NCI-H2029 (cell line): ENCODE measurements at places on chromosomes 7 and 10.

DNA sequence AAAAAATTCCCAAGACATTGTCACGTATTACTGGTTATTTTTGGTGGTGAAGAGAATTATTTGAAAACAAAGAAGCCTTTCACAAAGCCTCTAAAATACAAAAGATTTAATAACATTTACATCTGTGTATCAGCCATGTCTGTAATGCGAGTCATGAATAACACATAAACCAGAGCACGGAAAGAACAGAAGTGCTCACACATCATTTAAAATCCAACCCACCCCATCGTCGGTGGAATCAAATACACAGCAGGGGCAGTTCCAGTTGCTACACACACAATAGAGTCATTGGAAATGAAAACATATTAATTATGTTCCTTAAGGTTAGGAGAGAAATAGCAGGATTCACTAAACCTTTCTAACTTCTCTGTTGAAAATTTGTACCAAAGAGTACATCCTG, 1097.3 kb downstream of the KCNMA1 start:
- DNase-seq: no peak

DNA sequence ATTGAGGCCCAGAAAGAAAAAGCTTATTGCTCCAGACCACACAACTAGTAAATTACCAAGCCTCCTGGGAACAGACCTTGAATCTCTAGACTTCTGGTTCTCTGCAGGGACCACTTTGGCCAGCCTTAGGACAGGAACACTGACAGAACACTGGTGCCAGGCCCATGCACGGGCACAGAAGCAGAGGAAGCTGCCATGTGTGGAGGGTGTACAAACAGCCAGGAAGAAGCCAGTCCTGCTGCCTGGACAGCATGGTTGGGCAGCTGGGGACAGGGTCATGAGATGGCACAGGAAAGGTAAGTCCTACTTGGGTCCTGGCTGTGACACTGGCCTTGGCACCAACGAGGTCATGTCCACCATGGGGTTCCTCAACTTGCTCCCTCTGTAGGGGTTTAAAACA, 19.2 kb downstream of the MMRN2 start:
- DNase-seq: no peak

- no peak for DNase-seq
These were observed 41.6 kb downstream of the XPNPEP1 start for GRCh38 chr10:109881769-109882057.

- no peak for DNase-seq
These were observed 104.1 kb downstream of the ZMIZ1 start for GRCh38 chr10:79172881-79173280.

- DNase-seq: no peak
These were observed 68.5 kb upstream of the FHIP2A start for GRCh38 chr10:114753126-114753525.

DNA sequence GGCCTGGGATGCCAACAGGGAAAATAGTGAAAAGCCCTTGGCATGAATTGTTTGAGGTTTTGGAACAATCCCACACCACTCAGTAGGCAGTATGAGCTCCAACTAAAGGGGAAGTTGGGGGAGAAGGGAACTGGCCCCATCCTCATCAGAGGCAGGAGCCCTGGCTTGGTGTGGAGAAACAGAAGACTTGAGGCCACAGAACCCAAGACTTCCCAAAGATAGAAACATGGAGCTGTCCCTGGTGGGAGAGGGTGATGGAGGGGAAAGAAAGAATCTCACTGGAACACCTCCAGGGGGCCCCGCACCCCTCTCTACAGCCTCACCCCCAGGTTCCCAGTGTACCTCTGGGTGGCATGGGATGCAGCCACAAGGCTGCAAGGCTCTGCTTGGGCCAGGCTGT, 85.7 kb downstream of the VSTM4 start:
- no peak for DNase-seq

GRCh38 chr7:117791877-117792780, 81.1 kb downstream of the CTTNBP2 start:
- DNase-seq: no peak

DNA sequence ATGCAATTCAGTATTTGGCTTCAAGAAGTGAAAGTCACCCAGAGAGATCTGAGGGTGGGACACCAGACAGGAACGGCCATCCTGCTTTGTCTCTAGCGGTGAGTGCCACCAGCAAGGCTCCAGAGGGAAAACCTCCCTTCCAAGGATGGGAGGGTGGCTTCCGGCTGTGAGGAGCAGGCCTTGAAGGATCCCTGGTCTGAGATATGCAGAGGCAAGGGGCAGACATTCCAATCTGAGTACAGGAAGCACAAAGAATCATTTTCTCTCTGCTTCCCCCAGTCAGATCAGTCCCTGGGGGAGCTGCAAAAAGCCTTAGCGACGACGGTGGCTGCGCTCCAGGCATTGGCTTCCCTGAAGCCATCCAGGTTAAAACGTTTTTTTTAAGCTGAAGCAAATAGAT, 167.4 kb downstream of the TEX36 start:
- DNase-seq: no peak

DNA sequence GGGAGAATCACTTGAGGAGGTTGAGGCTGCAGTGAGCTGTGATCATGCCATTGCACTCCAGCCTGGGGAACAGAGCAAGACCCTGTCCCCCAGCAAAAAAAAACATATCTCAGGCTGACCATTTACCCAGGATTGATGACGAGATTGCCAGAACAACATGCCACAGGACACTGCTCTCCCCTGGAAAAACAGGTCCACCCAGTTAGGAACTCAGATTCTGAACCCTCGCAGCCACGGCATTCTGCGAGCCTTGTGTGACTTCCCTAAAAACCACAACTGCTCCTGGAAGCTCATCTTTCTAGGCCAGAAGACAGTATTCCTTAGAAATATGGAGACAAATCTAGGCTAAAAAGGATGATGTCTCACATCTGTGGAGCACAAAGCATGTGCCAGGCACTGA, 42.1 kb upstream of the SH2B2 start:
- DNase-seq: no peak

GRCh38 chr10:55065185-55065584, 264.2 kb upstream of the PCDH15 start:
- DNase-seq: no peak

GRCh38 chr7:7884855-7885254, 83.7 kb upstream of the GLCCI1 start:
- DNase-seq: no peak

- peak; percentile 10 for DNase-seq
These were observed at the start of gene NEURL1 for GRCh38 chr10:103493362-103493915. Gene NEURL1 (plus strand): TSS chr10:103493705. CDS start chr10:103494388, 683 bp downstream.

DNA sequence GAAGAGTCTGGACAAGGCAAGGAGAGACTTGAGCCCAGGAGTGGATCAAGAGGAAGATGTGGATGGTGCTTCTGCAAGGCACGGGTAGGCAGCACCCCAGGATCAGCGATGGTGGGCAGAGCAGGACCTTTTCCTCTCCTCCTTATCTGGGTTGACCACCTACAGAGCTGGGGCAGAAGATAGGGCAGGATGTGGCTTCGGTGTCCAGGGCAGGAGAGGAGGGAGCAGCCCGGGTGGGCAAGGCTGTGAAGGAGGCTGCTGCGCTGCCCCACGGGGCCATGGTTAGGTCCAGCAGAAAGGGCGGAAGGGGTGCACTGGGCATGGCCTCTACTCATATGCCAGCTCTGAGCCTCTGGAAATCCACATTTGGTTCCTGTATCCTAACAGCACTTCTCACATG, 20.0 kb upstream of the PARP12 start:
- no peak for DNase-seq

DNA sequence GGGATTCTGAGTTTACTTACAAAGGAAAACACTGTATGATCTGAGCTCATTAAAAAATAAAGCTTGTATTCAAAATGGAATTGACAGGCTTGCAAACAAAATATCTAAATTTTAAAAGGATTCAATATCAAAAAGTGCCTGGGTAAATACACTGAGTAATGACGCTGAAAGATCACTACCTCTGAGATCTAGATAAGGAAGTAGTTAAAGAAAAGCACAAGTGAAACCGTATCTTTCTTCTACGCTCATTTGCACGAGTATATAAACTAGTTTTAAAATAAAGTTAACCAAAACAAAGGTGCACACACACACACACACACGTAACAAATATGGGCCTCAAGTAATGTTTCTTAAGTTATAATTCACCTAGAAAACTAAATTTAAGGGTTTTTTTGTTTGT, 93.4 kb downstream of the SNX13 start:
- DNase-seq: no peak

DNA sequence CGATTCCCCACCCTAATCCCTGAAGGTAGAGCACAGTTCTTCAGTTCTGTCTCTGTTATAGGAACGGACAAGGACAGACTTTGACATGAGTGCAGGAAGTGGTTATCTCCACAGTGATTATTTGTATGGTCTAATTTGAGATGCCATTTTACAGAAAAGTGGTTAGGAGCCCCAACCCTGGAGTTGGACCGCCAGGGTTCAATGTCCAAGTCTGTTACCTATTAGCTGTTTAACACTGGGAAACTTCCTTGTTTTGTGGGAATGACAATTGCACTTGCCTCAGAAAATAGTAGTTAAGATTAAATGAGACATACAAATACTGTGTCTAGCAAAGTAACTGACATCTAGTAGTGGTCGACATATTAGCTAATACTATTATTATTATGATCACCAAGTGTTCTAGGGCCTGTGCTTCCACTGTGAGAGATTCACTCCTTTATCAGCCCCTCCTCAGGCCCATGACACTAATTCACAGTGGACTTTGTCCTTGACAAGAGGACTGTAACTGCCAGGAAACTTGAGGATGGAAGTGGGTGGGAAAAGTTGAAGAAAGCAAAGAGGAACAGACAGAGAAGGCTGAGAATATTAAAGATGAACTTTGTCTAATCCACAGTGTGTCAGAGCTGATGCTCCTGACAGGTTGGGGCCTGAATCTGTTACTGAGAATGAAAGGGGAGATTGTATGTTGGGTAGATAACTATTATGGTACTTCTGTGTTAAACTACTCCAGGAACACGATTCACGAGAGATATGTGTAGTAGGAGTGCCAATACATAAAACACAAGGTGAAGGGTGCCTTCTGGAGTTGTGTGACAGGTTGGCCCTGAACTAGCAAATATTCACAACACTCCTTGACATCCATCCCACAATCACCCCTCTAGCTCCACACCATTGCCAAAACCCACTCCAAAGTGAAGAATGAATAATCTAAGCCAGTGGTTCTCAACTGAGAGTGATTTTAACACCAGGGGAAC, 66.4 kb downstream of the TAC1 start:
- no peak for DNase-seq

GRCh38 chr7:115558161-115558560, 472.4 kb downstream of the TFEC start:
- DNase-seq: no peak
